ENCODE measurements at places on chromosomes 16 and 17.

GRCh38 chr17:1447052-1447451, 9.0 kb downstream of the CRK start:
- no peak for DNase-seq

- no peak for DNase-seq
Observed at GRCh38 chr17:34235389-34236028, 19.6 kb upstream of the CCL2 start.

- no peak for DNase-seq
Observed at GRCh38 chr17:81398176-81398831, 3.0 kb downstream of the BAHCC1 start.

- DNase-seq = peak; percentile 69
Observed at GRCh38 chr17:36072431-36073121, 8.5 kb downstream of the CCL18 start.

- DNase-seq = no peak
Observed at GRCh38 chr16:68375801-68376536, 65.2 kb downstream of the PRMT7 start.

- DNase-seq = no peak
Observed at GRCh38 chr16:14378131-14378551, 251.9 kb downstream of the PARN start.

- no peak for DNase-seq
Observed at GRCh38 chr16:522320-523096, 5.0 kb upstream of the CAPN15 start.

- DNase-seq = no peak
Observed at GRCh38 chr17:82282239-82283207, 9.0 kb upstream of the CSNK1D start.

DNA sequence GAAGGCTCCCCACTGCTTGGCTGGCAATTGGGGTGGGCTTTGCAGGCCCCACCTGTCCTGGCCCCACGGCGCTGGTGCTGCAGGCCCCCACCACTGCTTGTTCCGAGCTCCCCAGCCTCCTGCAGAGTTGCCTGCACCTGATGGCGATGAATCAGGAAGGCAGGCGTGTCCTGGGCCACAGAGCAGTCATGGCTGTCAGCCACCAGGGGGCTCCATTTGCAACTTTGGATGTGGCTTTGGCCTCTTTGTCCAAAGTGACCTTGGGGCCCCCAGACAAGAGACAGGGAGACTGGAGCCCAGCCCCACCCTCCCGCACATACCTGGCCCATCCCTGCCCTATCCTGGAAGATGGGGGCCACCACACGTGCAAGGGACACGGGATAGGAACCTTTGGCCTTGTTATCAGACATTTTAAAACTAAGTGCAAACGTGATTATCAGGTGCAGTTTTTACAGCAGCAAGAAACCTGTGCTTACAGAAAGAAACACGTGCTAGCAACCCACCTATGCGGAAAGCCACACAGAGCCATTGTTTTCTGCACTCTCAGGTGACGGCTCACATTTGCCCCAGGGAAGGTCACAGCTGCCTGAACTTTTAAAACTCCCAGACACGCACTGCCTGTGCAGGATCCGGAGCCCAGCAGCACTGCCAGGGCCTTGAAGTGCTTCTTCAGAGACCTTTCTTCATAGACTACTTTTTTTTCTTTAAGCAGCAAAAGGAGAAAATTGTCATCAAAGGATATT, at the start of gene DNASE1:
DNASE1 (plus strand) TSS at position 443 of the 743 bp plus-strand sequence. CDS start 683 bp downstream, outside the sequence.
- peak; percentile 9 for DNase-seq

DNA sequence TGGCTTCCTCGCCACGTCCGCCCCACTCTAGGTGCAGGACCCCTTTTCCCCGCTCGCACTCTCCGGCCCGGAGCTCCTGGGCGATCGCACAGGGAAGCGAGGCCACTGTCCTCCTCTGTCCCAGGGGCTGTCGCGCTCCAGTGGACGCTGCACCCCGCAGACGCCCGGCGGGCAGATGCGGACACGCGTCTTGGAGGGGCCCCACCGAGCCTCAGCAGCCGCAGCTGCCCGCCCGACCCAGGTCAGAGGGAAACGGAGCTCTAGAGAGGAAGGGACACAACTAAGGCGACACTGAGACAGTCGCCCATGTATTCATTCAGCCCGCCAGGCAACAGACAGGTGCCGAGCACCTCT, 726 bp upstream of the SLC13A5 start:
- DNase-seq = no peak

DNA sequence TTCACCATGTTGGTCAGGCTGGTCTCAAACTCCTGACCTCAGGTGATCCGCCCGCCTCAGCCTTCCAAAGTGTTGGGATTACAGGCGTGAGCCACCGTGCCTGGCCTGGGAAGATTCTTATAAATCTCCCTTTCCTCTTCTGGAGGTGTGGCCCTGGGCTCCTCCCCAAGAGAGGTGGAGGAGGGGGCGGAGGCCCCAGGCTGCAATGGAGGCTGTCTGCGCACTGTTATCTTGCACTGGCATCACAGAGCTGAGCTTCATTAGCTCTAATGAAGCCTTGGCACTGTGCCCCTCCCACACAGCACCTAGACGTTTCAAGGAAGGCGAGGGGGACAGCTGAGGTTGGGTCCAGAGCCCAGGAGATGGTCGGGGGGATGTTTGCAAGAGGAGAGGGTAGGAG, 7.5 kb downstream of the ARHGAP23 start:
- no peak for DNase-seq

DNA sequence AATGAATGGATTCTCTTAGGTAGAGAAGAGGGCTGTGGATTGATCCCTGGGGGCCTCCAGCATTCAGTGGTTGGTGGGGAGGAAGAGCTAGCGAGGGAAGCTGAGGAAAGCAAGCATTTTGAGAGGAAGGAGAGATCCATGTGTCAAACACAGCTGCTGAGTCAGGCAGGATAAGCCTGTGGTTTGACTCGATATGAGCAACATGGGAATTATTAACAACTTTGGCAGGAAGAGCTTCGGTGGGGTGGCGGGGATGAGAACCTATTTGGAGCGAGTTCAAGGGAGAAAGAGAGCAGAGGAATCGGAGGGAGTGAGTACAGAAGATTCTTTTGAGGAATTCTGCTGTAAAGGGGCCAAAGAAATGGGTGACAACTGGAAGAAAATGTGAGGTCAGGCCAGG, 59.5 kb upstream of the CDC42EP4 start:
- DNase-seq = no peak

DNA sequence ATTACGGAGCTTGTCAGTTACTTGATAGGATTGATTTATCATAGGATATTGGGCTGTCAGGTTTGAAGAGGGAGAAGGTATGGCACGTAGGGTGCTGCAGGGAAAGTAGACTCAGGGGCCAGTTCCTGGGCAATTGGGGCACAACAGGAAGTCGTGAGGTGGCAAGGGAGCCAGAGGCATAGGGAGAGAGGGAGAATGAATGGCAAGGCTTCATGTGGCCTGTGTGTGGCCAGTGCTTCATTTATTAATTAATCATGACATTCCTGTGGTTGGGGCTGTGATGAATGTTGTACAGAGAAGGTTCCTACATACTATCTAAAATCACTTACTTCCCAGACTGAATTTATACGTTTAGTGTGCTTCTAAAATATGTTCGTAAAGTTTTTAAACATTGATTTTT, 19.3 kb downstream of the MFSD11 start:
- DNase-seq = no peak

- no peak for DNase-seq
Observed at GRCh38 chr16:86496262-86496928, 13.9 kb upstream of the FOXF1 start.

DNA sequence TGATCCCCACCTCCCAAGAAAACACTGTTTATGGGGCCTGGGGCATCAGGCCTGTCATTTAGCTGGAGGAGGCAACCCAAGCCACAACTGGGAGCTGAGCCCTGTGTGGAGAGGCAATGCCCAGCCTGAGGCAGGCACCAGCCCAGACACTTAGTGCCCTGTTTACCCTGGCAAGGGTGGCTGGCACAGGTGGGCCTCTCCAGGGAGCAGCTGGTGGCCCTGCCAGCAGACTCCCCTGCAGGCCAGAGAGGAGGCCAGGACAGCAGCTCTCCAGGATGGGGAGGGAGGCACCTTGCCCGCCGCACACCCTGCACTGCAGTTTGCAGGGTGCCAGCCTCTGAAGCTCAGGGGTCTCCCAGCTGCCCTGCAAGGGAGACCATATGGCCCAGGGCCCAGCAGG, 9.1 kb upstream of the TMEM92 start:
- DNase-seq = no peak

DNA sequence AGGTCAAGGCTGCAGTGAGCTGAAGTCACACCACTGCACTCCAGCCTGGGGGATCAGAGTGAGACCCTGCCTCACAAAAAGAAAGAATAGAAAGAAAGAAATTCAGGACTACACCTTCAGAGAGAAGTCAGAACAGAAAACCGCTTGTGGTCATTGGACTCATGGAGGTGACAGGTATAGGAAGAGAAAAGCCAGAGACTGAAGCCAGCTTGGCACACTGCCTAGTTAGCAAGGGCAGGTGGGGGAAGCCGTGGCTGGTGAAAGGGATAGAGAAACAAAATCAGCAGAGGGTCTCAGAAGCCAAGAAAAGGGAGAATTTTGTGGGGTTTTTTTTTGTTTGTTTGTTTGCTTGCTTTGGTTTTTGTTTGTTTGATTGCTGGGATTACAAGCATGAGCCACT, 32.9 kb upstream of the SKAP1 start:
- no peak for DNase-seq

DNA sequence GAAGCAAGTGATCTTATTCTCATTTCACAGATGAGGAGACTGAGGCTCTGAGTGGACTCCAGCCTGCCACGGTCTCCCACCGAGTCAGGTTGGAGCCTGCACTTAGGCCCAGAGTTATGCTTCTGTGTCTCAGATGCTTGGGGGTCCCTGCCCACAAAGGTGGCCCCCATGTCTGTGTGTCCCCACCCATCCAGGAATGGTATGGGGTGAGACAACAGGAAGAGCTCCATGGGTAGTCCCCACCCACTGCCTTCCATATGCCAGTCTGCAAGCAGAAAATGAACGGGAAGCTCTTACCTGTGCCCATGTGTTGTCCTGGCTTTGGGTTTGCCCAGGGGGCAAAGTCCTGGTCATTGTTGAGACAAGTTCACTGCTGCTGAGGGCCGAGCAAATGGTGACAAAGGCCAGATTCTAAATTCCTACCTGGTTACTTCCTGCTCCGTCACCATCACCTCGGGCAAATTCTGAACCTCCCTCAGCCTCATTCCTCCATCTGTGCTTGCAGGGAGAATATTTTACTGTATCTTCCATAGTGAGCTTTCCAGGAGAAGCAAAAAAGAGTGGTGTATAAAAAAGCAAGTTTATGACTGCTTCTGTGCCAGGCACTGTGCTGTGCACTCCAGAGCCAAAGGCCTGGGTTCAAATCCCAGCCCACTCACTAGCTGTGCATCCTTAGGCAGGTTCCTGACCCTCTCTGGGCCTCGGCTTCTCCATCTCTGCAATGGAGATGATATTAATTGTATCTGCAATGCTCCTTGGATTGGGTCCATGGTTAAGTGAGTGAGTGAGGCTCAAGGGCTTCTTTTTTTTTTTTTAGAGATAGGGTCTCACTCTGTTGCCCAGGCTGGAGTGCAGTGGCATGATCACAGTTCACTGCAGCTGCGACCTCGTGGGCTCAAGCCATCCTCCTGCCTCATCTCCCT, 9.3 kb downstream of the IL4R start:
- DNase-seq = no peak

DNA sequence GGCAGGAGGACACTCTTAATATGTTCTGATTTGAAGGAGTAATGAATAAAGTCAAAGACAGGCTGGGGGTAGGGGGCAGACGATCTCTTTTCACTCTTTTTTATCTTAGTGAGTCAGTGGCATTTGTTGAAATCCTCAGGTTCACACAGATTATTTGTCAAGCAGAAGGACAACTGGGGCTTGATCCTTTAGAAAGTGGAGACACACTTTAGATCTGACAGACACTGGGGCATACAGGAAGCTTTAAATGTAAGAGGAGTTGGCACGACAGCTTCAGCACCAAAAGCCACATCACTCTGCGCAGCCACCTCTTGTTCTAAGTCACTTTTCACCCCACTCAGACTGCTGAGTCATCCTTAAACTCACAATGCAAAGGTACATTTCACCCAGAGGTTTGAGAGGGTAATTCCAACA, 121.5 kb downstream of the STXBP4 start:
- peak; percentile 79 for DNase-seq

DNA sequence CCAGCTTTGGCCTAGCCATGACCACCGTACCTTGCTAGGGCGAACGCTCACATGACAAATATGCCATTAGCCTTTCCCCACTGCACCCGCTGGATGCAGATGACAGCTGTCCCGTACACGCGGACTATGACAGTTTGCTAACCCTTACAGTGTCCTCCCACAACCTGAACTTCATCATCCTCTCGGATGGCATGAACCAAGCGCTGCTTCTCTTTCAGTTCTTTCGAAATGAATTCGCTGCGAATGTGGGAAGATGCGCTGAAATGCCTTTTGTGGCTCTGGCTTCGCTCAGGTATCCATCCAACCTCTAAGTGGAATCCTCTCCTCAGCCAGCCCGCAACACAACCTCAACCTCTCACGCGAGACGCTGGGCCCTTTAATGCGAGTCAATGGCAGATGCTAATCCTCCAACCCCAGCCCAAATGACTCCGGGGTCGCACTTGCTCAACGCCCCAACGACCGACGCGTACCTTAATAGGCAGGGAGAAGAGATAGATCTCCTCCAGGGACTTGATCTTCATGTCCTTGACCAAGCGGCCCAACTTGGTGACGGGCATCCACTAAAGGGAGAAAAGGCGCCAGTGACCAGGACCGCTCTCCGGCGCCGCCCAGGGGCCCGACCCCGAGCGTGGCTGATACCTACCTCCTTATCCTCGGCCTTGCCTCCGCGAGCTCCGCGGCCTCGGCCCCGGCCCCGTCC, 670 bp downstream of the RPS2 start:
- DNase-seq = no peak

DNA sequence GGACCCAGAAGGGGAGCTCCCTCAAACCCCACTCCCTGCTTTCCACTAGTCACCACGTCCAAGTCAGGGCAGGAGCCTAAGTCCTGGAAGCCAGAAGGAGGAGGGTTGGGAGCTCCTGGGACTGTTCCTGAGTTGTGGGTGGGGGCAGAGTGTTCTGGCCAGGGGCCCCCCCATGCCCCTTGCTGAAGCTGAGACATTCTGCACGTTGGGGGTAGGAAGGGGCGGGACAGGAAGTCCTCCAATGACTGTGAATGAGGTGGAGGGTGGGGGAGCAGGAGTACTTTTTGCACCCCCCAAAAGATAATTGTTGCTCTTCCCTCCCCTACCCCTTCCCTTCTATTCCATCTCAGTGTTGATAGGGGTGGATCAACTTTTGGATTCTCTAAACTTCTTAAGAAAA, 21.4 kb upstream of the C17orf113 start:
- DNase-seq = no peak

DNA sequence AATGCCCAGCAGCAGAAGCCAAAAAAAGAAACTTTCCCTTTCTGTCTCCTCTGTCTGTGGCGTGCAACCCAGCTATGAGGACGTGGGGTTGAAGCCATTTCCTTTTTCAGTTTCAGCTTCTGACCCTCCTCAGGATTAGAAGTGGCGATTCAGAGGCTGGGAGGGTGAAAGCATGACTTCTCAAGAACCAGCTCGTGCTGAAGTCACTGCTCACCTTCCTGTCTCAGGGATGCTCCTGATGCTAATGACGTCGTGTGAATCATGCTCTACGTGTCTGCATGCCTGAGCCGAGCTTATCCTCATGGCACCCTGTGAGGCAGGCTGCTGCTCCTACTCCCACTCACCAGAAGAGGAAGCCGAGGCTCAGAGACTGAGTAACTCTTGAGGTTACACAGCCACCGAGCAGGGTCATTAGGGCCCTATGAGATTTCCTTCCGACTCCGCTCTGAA, 5.7 kb upstream of the LPO start:
- DNase-seq = peak; percentile 87

Data from GM12878 (cell line).